ENCODE measurements at places on chromosomes 12 and 14. TPM values are rescaled to one million over a fixed set of nuclear protein-coding genes. Genes with fewer than 3 reads are reported as not detected.

SLC8A3 gene
- total RNA-seq, result 0.19 TPM

OR4K15 gene
- total RNA-seq, result not detected

CCDC196 gene
- total RNA-seq, result not detected

SLC38A4 gene
- not detected for total RNA-seq

GAS2L3 gene
- 2.8 TPM for total RNA-seq

TAS2R13 gene
- total RNA-seq, result 1.0 TPM

DNA sequence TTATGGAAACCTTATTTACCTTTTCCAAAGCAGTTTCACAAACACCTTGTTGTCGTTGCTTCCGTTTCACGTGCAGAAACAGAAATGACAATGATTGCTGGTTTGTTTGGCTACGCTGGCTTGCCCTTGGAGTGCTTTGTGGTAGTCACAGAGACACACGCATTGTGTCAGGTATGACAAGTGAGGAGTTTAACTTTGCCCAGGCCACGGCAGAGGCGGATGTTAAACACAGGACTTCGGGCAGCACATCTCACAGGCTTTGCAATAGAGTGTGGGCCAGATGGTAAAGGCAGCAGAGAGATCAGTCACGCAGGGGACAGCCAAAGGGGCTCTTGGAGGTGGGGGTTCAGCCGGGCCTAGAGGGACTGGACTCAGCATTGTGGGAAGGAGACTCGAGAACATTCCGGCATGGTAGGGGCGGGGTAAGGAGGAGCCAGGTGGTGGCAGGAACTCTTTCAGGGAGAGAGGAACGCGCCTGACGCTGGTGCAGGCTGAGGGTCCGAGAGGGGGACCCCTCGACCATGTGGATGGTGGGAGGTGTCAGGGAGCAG, 59.8 kb upstream of the KCNA1 start:
- DNase-seq, result no peak

- no peak for DNase-seq
Measured at GRCh38 chr14:61109288-61109687, 128.2 kb downstream of the SLC38A6 start.

DNA sequence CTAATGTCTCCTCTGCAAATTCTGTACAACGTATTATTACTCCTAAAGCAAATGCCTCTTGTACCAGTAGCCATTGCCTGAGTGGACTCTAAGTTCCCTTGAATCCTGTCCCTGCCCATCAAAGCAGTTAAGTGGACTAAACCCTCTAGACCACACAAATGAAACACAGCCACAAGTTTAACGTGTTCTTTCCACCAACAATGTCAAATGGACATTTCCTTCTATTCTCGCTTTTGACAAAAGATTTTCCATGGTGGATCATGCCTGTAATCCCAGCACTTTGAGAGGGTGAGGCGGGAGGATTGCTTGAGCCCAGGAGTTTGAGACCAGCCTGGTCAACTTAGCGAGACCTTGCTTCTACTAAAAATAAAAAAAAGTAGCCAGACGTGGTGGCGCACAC, 15.9 kb downstream of the CCDC88C start:
- no peak for DNase-seq

- DNase-seq, result no peak
Measured at GRCh38 chr12:32532951-32533350, 133.6 kb downstream of the FGD4 start.

DNA sequence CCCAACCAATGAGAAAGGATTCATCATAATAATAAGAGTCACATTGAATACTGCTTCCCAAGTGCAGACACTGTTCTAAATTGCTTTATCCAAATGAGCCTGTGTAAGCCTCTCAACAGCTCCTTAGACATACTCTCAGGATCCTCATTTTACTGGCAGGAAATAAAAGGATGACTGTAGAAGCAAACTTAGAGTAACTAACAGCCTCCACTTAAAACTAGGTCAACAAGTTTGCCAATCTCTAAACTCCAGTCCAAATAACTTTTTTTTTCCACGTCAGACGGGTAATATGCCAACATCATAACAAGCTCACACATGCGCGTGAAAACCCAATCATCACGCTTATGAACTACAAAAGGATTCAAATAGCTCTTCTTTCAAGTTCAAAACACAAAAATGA, 15.3 kb upstream of the DPF3 start:
- DNase-seq, result no peak

DNA sequence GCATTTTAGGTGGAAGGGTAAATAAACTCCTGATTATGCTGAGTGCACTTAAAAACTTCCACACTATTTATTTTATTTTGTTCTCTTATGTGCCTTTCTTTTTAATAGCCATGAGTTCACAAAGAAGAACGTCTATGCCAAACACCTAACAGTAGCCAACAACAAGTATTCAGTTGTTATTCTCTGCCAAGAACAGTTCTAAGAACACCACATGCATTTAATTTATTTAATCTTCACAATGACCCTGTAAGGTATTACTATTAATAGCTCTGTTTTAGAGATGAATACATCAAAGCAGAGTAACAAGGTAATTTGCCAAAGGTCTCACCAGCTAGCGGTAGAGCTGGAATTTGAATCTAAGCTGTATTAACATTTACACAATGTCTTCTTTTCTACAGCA, 240.1 kb downstream of the ALG10B start:
- DNase-seq, result no peak

DNA sequence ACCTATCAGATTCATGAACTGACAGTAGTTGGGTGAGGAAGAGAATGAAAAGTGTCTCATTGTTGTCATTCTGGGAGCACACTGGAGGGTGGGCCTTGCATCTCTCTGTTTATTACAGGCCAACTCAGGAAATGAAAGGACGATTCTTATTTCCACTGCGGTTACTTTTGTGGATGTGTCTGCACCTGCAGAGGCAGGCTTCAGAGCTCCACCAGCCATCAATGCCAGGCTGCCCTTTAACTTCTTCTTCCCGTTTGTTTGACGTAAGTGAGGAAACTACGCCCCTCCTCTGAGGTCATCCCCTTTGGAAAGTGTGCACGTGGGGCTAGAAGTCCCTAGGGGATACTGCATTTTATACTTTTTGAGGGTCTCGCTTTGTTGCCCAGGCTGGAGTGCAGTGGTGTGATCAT, 33.7 kb downstream of the TCTN1 start:
- no peak for DNase-seq

DNA sequence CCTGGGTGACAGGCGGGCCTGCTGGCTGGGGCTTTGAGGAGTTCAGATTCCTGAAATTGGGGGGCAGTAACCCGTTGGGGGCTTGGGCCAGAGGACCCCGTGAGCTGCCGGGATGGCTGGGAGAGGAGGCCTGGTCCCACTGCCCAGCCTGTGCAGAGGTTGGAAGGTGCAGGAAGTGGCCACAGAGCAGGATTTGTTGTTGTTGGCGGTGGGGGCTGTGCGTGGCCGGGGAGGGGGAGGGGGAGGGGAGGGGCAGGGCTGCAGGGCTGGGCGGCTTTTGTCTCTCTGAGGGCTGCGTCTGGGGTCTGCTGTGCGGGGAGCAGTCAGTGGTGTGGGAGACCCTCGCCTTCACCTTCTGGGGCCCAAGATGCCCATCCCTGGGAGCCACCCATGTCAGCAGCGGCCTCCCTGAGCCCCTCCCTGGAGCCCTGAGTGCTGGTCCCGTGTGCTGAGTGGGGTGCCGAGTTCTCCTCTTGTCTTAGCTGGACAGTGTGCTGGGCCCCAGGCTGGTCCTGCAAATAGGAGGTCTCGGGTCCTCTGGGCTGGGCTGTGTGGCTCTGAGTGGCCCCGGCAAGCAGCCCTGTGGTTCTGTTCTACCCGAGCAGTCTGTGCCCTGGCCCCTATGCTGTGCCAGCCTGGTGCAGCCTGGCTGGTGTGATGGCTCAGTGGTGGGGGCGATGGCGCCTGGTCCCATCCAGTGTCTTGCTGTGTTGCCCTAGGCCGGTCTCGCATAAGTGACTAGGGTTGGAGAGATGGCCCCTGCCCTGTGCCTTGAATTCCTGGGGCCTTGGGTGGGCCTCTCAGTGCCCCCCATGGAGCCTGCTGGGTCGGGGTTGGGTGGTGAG, 10.3 kb downstream of the KIF26A start:
- DNase-seq, result no peak

- DNase-seq, result no peak
Measured at GRCh38 chr12:77841521-77841920, 10.8 kb downstream of the NAV3 start.

GRCh38 chr12:48866052-48866711, 512 bp upstream of the RND1 start:
- no peak for DNase-seq

- DNase-seq, result no peak
Measured at GRCh38 chr12:13183620-13184019, 12.9 kb upstream of the EMP1 start.

- DNase-seq, result no peak
Measured at GRCh38 chr14:79404874-79405511, 806.3 kb downstream of the DIO2 start.

DNA sequence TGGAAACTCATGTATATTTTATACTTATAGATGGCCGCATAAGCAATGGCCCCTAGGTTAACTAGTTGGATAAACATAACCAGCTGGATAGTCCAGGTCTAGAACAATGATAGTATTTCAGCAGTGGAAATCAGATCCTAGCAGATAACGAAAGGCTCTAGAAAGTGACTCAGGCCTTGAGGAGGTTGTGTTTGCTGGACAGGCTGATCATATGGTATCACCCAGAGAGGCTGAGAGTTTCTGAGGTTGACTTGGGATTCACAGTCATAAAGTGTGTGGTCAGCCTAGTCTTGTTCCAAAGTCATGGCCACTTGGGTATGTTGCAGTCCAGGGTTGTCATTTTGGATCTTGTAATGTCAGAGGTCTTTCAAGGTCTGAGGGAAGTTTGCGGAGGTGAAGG, 16.8 kb downstream of the FLVCR2 start:
- DNase-seq, result no peak

- DNase-seq, result no peak
Measured at GRCh38 chr12:76450690-76451089, 102.5 kb upstream of the BBS10 start.

DNA sequence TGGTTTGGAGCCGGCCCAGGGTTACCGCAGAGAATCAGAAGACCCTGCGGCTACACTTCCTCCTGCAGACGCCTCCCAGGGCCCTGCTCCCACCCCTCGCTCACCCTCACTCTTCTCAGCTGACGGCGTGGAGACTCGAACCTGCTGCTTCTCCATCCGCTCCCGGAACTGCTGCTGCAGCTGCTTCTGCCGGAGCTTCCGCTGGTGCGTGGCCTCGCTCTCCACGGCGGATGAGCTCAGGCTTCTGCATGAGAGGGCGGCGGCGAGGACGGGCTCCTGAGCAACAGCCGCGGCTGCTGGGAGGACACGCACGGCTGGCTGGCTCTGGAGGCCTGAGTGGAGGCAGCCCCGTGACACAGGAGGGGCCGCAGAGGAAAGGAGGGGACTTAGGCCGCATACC, 33.3 kb downstream of the RAD52 start:
- DNase-seq, result no peak

DNA sequence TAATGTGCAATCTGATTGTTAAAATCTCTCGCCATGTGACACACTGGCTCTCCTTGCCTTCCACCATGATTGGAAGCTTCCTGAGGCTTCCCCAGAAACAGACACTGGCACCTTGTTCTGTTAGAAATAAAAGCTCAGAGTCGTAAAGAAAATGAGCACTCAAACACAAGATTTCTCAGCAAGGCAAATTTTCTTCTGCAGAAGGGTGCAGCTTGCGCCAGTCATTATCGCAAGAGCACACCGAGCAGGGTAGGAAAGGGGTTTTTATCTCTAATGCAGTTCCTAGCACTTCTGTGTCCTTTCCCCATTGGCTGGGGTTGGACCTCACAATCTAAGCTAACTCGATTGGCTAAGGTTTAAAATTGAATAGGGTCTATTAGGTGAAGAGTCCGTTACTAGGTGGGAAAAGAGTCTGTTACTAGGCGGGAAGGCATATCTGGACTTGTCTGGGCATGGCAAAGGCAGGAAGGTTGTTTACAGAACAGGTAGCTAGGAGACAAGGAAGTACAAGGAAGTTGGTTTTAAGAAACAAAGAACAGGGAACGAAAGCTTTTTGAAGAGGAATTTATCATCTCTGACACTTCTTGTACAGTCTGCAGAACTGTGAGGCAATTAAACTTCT, 62.6 kb upstream of the BICD1 start:
- no peak for DNase-seq

DNA sequence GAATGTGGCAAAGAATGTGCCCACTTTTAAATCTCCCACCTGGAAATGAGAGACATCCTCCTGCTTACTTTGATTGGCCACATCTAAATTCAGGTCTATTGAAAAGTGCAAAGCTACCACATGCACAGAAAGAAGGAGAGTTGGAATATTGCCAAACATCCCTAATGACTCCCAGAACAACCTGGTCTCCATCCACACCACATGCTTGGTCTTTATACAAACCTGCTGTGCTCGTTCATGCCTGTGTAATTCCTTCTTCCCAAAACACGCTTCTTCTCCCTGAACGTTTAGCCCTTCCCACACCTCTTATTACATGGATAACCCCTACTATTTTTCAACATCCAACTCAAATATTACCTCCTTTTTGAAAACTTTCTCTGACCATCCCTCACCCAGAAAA, 66.2 kb upstream of the BCL2L14 start:
- no peak for DNase-seq

- DNase-seq, result no peak
Measured at GRCh38 chr14:50425105-50425504, 28.4 kb upstream of the CDKL1 start.

GRCh38 chr12:2169940-2170339, 117.2 kb downstream of the CACNA1C start:
- DNase-seq, result peak; percentile 12

DNA sequence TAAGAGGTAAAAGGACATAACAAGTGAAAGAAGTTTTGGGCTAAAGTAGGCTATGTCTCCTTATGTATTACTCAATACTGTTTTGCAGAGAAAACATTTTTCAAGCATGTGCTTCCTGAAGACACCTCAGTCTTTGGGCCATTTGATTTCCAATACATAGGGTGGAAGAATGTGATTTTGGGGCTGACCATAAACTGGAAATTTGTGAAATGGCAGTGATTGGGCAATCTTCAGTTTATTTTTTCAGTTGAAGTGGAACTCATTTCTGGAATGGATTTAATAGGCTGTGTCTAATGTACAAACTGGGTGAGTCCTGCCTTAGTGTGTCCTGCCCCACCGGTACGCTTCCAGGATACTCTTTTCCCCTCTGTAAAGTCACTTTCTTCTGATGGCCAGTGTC, 2.8 kb upstream of the ACADS start:
- no peak for DNase-seq

DNA sequence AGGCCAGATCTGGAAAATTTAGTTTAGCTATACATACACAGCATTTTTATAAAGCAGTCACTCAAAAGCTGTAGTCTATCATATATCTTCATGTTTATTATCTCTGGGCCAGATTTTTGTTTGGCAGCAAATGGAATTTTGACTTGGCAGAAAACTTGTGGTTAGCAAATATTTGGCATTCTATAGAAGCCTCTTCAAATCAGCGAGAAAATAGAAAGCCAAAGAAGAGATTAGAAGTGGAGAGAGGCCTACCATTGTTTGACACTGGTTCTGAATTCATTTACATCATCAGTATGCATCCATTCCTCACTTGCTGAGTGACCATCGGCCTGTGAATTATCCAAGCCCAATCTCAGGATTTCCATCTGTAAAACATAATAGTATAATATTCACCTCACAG, 1077.6 kb downstream of the GALC start:
- DNase-seq, result no peak
